ENCODE measurements at places on chromosomes 3 and 15.
A peak's percentile ranks its signal among the peaks of the same experiment; 100 is the strongest.

DNA sequence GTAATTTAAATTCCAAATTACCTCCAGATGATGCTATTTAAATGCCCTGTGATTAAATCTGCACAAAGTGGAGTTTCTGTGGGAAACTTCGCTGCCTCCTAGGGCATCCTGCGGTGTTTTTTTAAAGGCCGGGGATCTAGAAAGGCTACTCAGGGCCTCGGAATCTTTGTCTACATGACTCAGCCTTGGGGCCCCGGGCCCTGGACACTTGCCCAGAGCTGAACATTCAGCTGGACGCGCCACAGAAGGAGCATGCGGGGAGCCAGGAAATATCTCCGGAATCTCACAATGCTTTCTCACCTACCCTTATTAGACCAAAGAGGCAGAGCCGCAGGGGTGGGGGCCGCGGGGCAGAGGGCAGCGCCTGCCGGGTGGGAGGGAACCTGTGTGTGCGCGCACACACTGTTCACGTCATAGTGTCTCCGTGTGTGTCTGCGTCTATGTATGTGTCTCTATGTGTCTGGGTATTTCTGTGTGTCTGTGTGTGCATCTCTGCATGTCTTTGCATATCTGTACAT, 145.5 kb upstream of the TPM1 start:
- DNase-seq: no peak

DNA sequence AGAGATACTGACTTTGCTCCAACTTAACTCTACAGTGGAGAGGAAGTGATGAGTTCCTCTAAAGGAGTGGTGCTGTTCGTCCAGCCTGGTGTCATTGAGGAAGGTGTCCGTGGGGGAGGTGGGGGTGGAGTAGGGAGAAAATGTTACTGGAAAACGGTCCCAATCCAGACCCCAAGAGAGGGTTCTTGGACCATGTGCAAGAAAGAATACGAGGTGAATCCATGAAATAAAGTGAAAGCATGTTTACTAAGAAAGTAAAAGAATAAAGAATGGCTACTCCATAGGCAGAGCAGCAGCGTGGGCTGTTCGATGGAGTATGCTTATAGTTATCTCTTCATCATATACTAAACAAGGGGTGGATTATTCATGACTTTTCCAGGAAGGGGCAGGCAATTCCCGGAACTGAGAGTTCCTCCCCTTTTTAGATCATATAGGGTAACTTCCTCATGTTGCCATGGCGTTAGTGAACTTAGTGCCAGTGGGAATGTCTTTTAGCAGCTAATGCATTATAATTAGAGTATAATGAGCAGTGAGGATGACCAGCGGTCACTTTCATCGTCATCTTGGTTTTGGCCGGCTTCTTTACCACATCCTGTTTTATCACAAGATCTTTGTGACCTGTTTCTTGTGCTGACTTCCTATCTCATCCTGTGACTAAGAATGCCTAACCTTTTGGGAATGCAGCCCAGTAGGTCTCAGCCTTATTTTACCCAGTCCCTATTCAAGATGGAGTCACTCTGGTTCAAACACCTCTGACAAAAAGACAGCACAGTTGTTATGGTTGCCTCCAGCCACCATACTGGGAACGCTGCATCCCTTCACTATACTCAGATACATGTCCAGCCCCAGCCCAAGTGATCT, 38.6 kb downstream of the CLEC3B start:
- no peak for DNase-seq

DNA sequence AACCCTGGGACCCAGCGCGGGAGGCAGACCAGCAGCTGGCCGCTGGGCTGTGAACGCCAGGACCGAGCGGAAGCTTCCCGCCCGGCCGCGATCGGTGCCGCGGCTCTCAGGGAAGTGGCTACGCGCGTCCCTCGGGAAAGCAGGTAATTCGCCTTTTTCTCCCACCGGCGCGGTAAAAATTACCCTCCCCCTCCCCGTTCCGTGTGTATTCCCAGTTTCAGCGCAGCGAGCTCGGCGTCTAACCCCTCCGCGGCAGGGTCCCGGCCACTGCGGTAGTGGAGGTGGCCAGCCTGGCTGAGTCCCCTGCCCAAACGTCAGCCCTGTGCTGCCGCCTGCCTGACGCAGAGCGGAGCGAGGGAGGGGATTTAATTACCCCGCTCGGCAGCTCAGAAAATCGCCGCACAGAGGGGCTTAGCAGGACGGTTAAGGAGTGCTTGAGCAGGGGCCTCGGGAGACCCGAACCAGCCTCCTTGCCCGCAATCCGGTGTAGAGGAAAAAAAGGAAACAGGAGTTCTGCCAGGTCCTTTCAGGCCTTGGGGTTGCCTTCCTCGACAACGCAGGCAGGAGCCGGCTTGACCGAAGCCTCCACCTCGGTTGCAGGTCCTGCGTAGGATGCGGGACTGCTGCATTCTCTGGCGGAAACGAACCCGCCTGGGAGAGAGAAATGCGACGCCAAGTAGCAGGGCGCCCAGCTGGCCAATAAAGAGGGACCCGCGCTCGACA, 2.9 kb downstream of the GATA2 start:
- DNase-seq: peak; percentile 44

DNA sequence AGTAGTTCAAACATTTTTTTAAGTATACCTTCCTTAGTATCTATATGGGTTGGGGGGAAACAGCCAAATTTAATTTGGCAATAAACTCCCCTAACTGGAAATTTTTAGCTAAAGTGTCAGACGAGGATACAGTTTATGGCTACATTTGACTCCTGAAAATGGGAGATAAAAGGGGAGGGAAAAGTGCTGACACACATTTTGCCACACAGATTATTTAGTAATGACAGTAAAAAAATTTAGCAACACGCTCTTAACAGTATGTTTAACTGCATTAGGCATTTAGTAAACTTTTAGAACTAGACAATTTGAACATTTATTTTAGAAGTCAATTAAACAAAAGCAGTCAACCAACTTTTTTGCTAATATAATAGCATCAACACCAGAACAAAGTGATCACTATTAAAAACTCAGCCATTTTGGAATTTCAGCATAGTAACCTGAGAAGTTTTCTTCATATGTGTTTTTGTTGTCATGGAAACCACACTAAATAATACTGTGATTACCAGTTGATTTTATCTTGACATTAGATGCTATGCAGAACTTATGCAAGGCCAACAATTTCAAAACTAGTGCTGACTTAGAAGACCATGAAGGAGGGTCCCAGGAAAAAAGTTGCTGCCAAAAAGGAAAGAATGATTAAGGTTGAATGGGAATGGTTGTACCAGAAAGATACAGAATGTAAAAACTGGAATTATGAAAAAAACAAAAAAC, 47.0 kb upstream of the TFG start:
- DNase-seq: no peak

DNA sequence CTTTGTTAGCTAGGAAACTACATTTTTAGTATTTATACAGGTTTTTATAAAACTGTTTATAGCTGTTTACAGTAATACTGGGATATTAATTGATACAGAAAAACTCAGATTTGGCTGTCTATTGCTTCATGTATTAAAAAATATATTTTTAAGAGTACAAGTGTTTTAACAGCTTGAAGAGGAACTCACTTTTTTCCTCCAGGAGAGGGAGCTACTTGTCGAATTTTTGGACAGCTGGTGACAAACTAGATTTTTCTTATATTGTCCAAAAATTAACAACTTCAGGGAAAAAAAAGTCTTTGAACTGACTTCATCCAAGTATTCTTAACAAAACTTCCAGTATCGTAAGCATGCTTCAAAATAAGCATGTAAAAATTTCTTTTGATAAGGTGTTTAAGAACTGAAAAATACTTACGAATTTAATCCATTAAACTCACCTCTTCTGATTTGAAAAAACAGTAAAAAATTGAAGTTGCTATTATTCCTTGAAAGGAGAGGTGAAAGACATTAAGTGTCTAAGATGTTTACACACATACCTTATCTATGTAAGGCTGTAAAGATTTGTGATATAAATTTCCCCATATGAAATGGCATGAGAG, 4.0 kb downstream of the DIPK2A start:
- DNase-seq: no peak

DNA sequence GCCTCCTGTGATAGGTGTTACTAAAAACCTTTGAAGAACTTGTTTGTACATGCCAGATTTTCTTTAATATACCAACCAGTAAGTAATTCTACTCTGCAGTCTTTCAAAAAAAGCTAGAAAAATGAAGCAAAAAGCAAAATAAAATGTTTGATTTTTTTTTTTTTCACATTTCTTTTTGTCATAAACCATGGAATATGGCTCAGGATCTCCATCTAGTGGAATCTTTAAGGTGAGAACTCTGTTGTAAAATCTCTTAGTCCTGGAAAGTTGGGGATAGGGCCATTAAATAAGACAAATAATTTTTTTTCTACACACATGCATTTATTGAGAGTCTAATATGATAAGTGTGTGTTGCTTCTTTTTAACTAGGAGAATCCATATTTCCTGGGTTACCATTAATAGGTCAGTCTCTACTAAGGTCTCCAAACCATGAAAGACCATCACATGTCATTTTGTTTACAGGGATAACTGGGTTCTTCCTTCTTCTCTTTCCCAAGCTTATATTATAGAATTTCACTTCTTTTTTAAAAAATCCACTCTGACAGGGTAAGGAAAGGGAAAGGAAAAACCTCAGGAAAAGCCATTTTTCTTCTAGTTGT, 84.6 kb downstream of the SLC9A9 start:
- no peak for DNase-seq

DNA sequence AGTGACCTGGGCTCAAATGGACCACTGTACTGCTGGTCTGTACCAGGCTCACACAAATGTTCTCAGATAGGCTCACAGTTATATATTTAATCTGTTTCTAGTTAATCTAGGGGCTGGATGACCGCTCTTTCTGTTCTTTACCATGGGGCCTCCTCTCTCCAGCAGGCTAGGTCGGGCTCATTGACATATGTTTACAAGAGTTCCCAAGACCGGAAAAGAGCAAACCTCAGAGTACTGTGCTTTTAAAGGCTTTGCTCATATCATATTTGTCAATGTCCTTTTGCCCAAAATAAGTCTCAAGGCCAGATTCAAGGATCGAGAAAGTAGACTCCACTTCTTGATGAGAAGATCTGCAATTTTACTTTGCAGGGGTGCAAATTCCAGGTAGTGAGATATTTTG, 348.0 kb upstream of the EPHA6 start:
- DNase-seq: no peak

GRCh38 chr15:38017721-38018120, 83.3 kb downstream of the TMCO5A start:
- DNase-seq: no peak

DNA sequence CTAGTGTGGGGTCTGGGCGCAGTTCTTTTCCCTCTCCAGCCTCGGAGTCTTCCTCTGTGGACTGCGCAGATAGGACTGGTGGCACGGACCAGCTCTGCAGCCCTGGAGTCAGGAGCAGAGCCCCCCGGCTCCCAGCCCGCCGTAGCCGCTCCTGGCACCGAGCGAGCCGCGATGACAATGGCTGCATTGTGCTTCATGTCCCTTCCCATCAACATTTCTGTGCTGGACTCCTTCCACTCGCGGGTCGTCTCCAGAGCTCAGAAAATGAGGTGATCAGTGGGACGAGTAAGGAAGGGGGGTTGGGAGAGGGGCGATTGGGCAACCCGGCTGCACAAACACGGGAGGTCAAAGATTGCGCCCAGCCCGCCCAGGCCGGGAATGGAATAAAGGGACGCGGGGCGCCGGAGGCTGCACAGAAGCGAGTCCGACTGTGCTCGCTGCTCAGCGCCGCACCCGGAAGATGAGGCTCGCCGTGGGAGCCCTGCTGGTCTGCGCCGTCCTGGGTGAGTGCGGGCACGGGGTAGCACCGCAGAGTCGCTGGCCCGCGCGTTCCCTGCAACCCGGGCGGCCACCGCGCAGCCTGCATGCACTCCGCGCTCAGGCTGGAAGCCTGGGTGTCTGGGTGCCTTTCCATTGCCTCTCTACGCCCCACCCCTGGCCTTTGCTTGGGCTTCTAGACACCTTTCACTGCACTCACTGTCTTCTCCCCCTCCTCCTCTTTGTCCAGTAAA, at the start of gene TF:
Gene TF, plus strand, starts transcription at position 413 of the 731 bp plus-strand sequence. Its CDS starts 48 bp downstream, at position 461.
- DNase-seq: no peak

DNA sequence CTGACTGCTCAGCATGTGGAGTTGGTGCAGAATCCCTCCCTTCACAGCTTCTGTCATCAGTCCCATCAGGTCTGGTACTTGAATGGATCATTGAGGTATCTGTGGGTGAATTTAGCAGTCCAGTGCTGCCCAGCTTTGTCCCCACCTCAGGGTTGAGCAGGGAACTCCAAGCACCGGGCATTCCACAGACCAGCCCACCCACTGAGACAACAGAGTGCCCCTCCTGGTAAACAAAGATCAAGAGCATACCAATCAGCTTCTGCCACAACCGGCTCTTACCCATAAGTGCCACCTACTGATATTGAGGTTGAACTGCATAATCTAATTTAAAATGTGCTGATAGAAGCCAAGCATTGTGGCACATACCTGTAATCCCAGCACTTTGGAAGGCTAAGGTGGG, 57.1 kb upstream of the FXR1 start:
- no peak for DNase-seq

GRCh38 chr3:122364490-122364889, 18.5 kb downstream of the MIX23 start:
- DNase-seq: no peak

DNA sequence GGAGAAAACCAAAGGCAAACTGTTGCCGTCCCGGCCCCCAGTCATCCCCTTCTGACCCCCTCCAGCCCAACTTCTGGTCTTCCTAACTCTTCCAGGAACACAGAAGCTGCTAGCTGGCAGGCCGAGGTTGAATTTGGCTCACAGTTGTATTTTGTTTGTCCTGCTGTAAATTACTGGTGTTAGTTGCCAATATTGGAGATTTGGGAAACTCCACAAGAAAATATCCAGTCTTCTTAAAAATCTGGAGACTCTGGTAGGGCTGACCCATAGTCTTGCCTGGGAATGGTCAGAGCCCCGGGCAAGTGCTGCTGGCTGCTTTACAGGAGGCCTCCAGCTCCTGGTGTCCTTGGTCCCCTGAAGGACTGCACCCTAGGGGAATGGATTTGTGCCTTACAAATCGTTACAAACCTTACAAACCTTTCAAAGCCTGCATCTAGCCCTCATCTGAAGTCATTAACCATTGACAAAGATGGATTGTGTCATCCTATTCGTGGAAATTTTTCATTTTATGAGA, 112.0 kb upstream of the MCTP2 start:
- DNase-seq: no peak

DNA sequence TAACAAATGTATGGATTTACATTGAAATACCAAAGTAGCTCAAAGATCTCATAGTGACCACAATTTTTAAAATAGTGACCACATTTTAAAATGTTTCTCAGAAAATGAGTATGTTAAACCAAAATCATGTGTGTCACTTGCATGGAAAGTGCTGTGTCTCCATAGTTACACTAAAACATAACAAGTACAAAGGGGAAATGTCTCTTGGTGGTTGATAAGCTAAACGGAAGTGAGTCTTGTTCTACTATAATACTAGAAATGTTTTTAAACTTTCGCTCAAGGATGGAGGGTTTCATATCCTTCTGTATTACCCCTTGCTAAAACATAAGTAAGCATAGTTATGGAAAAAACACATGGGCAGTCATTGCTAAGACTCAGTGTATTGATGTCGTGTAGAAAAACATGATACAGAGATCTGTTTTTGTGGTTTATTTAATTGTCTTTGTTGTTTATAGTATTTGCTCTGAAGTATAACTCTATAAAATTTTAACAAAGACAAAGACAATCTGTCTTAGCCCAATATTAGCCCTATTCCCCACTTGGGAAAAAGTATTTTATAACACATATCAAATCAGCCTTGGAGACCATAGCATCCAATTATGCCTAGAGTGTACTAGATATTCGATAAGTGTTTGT, 27.0 kb upstream of the DENND4A start:
- peak; percentile 29 for DNase-seq
